ENCODE measurements at places on chromosomes 3 and 15.

- DNase-seq, result no peak
These were observed 292.4 kb upstream of the SGO1 start for GRCh38 chr3:20478436-20478835.

GRCh38 chr15:26129852-26130251, 266.7 kb upstream of the ATP10A start:
- DNase-seq, result no peak

GRCh38 chr15:70099967-70100473, 2.3 kb upstream of the TLE3 start:
- no peak for DNase-seq

GRCh38 chr3:180619723-180620122, 17.8 kb downstream of the TTC14 start:
- DNase-seq, result no peak

GRCh38 chr3:71916747-71917369, 131.9 kb upstream of the PROK2 start:
- no peak for DNase-seq

DNA sequence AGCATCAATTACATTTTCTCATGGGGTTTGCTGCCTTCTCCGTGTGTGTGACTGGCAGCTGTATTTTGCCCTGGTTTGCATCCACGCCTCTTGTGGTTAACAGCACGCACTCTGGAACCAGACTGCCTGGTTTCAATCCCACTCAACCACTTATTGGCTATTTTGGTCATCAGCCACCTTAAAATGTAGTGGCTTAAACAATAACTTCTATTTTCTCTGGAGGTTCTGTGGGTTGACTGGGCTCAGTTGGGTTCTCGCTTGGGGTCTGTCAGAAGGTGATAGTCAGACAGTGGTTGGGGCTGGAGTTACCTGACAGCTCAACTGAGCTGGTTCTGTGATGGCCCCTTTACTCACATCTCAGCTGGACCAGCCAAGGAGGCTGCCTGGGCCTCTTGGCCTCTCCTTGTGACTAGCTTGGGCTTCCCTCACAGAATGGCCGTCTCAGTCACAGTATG, 36.8 kb downstream of the EHD4 start:
- no peak for DNase-seq

DNA sequence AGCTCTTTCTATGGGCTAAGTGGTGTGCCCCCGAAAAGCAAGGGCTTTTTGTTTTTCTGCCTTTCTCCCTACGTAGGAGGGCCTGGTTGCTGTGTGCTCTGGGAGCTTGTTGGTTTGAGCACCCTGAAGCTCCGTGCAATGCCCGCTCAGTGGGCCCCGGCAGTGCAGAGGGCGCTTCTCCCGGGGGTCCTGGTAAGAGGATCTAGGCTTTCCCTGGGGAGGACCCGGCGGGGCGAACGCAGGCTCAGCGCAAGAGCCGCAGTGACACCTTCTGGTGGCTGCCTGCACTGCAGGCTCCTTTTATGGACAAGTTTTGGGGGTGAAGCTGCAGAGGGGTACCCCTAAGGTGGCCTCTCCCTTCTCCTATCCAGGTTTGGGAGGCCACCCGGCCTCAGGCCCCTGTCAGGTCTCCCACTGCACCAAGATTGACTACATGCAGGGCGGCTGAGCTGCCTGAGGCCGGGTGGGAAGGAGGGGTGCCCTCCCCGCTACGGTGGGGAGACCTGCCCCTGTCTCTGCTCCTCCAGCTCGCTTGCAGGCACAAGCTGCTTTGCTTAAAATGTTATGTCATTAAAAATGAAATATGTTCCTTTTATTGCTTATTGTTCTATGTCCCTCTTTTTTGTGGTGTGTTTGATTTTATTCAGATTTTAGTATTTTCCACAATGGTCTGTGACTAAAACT, 387.9 kb downstream of the GABRG3 start:
- no peak for DNase-seq

GRCh38 chr3:75042941-75043340, 428.5 kb upstream of the CNTN3 start:
- no peak for DNase-seq

DNA sequence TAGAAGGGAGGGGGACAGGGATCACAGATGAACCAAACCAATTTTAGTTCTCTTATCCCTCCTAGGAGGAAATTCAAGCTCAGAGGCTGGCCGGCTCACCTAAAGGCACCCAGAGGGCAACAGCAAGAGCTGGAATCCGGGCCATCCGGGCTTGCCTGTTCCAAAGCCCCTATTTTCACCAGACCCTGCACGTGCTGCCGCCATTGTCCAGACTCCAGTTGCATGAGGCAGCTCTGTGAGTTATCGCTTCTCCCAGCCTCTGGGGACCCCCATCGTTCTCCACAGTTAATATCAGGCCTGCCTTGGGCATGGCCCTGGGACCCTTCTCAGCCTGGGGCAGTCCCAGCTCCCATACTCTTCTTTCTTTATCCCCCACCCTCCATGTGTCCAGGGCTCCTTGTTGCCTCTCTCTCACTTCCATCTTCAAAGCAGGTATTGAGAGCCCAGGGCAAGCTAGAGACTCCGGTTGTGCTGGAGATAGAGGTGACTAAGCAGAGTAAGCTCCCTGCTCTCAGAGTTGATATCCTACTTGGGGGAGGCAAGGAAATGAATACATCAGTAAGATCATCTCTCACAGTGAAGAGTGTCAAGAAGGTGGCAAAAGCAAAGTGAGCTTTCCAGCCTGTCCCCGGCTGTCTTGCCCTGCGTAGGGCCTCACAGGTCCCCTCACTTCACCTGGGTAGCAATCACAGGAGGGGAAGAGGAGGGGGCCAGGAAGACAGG, 322.8 kb downstream of the UACA start:
- DNase-seq, result no peak

DNA sequence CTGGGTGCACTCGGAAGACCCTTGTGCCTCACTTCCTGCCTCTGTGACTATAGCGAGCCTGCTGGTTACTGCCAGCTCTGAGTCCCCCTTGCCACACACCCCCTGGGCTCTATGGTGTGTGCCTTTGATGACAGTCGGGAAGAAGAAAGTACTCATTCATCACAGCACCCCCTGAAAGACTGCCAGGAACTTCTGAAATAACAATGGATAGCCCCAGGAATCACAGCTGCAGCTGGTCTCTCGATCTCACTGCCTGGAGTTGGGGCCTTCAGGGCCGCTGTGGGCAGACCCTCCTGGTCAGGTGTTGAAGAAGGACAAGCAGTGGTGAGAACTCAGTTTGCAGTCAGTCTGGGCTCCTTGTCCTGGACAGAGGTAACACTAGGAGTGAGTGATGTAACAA, 9.8 kb upstream of the RPP14 start:
- DNase-seq, result no peak

DNA sequence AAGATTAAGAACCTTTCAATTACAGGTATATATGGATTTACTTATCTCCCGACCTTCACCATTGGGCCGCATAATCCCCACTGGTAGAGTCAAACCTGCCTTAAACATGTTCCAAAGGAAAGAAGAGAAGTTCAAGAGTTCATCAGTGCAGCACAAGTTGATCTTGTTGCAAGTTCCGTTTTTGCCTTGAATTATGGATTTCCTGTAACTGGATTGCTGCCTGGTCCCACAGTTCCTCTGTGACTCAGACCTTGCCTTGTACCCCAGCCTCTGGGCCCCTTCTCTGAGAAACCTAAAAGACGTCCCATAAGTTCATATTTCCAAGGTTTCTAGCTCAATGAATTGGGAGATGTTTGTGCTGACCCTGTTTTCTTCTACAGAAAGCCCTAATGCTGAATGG, 112.5 kb upstream of the THBS1 start:
- DNase-seq, result no peak

DNA sequence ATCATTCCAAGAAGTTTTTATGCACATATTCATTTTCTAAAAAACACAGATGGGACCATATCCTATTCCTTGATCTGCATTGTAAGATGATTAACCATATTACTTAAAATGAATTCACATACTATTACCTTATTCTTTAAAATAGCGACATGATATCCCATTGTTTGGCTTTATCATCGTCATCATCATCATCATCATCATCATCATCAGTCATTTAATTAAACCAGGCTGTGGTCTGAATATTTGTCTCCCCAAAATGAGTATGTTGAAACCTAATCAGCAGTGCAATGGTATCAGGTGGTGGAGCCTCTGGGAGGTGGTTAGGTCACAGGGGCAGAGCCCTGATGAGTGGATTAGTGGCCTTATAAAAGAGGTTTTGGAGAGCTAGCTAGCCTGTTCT, 4.4 kb downstream of the TRAK1 start:
- DNase-seq, result no peak

DNA sequence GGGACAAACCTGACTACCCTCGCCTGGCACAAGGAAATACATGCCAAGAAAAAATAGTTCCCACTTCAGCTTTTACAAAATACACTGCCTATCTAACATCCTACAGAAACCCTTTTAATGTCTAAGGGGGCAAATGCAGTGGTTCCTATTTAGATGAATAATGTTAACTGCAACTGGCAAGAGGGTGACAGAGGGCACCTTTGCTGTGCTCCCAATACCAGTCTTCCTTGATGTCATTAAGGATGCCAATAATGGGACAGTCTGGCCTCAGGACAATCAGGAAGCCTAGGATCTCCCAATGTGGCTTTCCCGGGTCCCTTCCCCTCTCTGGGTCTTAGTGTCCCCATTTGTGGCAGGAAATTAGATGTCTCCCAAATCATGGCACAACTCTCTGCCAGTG, 13.9 kb downstream of the CSRNP1 start:
- no peak for DNase-seq
